Lung (tissue), 17 donors: ENCODE measurements at places on chromosomes 3 and 15. TPM values are rescaled to one million over a fixed set of nuclear protein-coding genes. Genes with fewer than 3 reads are reported as not detected.

The NR2E3 gene
- polyA plus RNA-seq, result 0.33 TPM

The ZBED2 gene
- 3.4 TPM for polyA plus RNA-seq

The ZNF80 gene
- polyA plus RNA-seq, result not detected

The SENP7 gene
- 6.0 TPM for polyA plus RNA-seq

The CASR gene
- polyA plus RNA-seq, result 0.02 TPM

The ITGA11 gene
- polyA plus RNA-seq, result 0.39 TPM

The DUOXA2 gene
- 0.98 TPM for polyA plus RNA-seq

The CLDN11 gene
- 3.7 TPM for polyA plus RNA-seq

The CCDC14 gene
- polyA plus RNA-seq, result 37.7 TPM

DNA sequence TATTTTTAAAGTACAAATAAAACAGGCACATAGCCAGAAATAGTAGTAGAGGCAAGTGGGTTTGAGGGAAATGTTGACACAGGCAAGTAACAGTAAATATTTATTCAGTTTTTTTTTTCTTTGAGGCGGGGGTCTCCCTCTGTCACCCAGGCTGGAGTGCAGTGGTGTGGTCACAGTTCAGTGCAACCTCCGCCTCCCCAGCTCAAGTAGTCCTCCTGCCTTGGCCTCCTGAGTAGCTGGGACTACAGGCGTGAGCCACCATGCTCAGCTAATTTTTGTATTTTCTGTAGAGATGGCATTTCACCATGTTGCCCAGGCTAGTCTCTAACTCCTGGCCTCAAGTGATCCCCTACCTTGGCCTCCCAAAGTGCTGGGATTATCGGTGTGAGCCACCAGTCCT lies 43.5 kb downstream of the PHLDB2 start:
- no peak for DNase-seq

- DNase-seq, result no peak
Measured at GRCh38 chr15:52760562-52760961, 29.6 kb downstream of the ONECUT1 start.

DNA sequence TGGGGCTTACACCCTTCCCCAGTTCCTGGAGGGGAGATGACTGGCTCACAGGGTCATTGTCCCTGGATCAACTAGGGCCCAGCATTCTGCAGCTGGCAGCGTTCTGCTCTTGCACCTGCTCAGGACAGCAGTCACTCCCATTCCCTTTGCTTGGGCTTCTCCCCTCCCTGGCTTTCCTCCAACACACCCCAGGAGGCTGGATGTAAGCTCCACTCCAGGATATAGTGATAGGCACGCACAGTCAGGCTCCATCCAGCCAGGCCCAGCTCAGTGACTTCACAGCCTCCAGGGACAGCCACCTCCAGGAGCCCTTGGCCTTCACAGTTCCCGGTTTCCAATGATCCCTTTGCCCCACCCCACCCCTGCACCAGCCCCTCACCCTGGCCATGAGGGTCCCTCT lies 1.9 kb downstream of the SPTBN5 start:
- no peak for DNase-seq

DNA sequence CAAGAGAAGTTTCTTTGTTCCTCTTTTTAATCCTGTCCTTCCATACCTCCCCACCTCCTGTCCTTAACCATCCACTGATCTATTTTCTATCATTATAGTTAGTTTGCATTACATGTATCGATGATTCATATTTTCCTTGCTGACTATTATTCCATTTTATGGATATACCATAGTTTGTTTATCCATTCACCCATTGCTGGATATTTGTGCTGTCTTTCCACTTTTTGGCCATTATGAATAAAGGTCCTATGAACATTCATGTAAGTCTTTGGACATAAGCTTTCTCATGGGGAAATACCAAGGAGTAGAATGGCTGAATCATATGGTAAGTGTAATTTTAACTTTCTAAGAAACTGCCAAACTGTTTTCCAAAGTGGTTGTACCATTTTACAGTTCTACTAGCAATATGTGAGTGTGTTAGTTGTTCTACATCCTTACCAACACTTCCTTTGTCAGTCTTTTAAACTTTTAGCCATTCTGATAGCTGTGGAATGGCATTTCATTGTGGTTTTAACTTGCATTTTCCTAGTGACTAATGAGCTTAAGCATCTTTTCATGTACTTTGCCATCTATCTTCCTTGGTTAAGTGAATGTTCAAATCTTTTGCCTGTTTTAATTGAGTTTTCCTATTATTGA lies 11.7 kb downstream of the ATP6V1A start:
- DNase-seq, result no peak

GRCh38 chr3:108234387-108234957 lies 12.2 kb upstream of the IFT57 start:
- DNase-seq, result no peak

- DNase-seq, result no peak
Measured at GRCh38 chr3:111700054-111700453, 104.9 kb upstream of the ZBED2 start.

DNA sequence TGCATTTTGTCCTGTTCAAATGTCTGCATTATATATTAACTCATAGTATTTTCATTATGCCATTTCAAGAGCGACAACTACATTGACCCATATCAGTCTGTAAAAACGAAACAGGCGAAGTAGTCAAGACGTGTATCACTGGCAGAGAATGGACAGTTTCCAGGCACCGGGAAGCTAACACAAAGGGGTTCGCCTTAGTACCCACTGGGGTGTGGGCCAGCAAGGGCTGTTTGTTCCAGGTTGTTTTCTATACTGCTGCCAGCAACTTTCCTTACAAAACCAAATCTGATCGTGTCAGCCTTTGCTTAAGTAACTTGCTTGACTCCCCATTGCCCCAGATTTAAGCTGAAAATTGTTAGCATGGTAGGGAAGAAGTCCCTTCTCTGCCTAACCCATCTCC lies 87.1 kb downstream of the CGNL1 start:
- no peak for DNase-seq

DNA sequence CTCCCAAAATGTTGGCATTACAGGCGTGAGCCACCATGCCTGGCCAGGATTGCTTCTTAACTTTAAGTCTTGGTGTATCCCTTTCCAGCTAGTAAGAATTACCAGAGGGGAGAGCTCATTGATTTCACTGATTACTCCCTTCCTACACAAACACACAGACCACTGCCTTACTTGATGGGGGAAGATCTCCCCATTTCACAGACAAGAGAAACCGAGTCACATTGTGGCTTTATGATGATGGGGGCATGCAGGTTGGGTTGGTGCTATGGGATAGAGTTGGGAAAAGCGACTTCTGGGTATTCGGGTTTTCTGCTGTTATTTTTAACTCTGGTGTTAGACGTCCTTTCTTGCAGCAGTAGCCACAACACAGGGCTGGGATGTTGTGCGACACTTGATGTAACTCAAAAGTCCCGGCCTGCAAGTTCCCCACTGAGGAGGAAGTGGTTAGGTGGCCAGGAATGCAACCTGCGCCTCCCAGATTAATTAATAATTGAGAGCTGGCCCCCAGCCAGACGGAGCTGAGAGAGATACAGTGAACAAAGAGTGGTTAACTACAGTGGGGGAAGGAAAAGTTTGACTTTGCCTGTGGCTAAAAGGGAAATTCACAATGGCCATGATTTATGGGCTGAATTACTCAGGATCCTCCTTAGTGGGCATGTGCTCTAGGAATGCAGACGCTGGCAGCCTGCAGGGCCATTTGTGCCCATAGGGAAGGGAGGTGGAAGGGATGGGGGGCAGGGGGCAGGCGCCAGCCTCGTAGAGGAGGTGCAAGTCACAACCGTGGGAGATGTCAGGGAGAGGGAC lies 63.6 kb downstream of the SMAD6 start:
- peak; percentile 83 for DNase-seq

- no peak for DNase-seq
Measured at GRCh38 chr15:77029166-77030047, 34.5 kb downstream of the PSTPIP1 start.

DNA sequence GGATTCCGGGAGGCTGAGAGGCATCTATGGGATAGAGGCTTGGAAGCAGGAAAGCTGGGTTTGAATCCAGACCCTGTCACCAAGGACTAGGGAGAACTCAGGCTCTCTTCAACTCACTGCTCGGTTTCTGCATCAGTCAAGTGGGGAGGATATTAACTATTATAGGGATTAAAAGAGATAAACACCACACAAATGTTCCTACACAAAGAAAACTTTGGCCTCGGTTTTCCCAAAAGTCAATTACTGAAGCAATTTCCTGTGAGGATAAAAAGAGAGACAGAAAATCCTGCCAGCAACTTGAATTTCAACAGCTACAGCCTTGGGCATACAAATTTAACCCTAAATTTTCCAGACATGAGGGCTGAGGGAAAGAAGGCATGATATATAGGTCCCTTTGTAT lies 36.0 kb downstream of the ITGB5 start:
- DNase-seq, result peak; percentile 93

- no peak for DNase-seq
Measured at GRCh38 chr15:97745481-97746071, 214.9 kb upstream of the ARRDC4 start.

DNA sequence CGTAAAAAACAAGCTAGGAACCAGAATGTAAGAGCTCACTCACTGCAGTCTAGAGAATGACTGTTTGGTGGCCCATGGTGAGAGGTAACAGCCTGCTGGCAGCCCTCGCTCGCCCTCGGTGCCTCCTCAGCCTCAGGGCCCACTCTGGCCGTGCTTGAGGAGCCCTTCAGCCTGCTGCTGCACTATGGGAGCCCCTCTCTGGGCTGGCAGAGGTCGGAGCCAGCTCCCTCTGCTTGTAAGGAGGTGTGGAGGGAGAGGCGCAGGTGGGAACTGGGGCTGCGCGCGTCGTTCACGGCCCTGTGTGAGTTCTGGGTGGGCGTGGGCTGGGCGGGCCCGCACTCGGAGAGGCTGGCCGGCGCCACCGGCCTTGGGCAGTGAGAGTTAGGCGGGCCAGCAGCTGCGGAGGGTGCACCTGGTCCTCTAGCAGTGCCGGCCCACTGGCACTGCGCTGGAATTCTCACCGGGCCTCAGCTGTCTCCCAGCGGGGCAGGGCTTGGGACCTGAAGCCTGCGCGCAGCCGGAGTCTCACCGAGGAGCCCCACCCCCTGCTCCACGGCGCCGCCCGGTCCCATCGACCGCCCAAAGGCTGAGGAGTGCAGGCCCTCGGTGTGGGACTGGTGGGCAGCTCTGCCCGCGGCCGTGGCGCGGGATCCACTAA lies 420.6 kb downstream of the RBMS3 start:
- DNase-seq, result no peak

- no peak for DNase-seq
Measured at GRCh38 chr15:98746375-98747155, 98.2 kb downstream of the IGF1R start.
